GM20000 (cell line): ENCODE measurements at places on chromosomes 11 and 22.
A peak's percentile ranks its signal among the peaks of the same experiment; 100 is the strongest.

GRCh38 chr11:41081756-41082285 lies 377.6 kb downstream of the LRRC4C start:
- DNase-seq = no peak

DNA sequence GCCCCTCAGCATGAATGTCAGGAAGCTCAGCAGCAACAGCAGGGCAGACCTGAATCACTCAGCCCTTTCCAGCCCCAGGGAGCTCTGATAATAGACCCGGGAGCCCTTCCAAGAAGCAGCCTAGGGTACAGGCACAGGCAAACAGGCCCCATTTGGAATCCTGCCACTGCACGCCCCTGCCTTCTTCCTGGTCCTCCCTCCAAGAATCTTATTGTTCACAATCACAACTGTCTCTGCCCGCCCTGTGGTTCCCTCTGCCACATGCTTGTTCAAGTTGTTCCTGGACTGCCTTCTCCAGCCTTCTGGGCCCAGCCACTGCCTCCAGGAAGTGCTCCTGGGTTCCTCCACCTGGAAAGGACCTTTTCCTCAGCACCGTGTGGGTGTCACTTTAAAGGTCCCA lies 54.6 kb downstream of the LRRC32 start:
- no peak for DNase-seq

- DNase-seq = peak; percentile 94
Measured at GRCh38 chr11:118530683-118531596, at the start of gene TMEM25. TSS of gene TMEM25 (plus strand) at chr11:118531192. CDS start at chr11:118531802, 610 bp downstream.

DNA sequence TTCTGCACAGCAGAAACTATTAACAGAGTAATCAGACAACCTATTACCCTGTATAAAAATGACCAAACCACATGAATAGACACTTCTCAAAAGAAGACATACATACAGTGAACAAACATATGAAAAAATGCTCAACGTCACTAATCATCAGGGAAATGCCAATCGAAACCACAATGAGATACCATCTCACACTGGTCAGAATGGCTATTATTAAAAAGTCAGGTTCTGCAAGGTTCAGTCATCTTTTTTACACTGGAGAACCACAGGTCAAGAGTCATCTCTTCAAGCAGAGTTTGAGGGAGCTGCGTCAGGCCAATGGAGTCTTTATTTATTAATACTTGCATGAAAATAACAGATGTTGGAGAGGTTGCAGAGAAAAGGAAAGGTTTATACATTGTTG lies 40.4 kb downstream of the RCN1 start:
- no peak for DNase-seq
